ENCODE measurements at places on chromosomes 4 and X.
A peak's percentile ranks its signal among the peaks of the same experiment; 100 is the strongest.

- DNase-seq, result no peak
These were observed 8.3 kb downstream of the RPS4X start for GRCh38 chrX:72268597-72269365.

DNA sequence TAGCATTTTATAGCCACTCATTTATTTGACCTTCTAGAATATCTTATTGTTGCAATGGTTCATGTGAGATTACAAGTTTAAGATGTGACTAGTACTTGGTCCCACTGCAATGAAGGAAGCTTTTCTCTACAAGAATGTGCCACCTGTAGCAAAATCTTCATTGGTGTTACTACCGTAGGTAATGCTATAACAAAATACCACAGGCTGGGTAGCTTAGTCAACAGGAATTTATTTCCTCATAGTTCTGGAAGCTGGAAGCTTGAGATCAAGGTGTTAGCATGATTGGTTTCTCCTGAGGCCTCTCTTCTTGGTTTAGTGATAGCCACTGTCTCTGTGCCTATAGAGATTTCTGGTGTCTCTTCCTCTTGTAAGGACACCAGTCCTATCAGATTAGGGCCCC is 441.0 kb downstream of the GPM6A start:
- DNase-seq, result no peak

DNA sequence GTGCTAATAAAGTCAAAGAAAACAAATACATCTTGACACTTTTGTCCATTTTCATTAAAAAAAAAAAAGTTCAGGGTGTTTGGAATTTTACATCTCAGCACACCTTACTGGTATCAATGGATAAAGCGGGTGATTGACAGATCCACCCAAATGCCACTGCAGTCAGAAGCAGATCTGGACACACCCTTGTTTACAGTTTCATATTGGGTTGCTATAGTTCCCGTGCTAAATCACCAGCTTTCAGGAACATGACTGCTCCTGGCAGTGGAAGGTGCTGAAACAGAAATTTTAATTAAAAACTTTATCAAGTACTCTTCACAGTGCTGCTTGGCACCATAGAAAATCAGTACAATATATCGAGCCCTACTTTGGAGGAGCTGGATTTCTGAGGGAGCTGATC is 116.3 kb downstream of the STOX2 start:
- no peak for DNase-seq

DNA sequence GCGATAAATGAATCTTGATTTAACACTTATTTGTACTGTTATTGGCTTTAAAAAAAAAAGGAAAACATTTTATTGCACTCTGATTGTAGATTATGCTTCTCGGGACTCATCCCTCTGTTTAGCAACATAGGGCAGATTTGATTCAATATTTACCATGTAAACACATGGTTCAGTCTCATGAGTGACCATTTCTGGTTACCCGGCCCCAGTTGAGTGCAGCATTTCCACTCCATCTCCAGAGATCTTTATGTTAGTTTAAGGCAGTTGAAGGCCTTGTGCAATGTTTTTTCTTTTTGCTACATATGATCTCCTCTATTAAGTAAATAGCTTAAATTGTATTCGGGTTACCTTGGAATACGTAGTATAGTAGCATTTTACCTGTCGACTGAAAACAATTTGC is 143.3 kb upstream of the RPS6KA3 start:
- no peak for DNase-seq

- peak; percentile 83 for DNase-seq
These were observed 84.8 kb downstream of the AFAP1 start for GRCh38 chr4:7854697-7855370.
